Right lung (tissue), 10 donors: ENCODE measurements at places on chromosomes 1 and 21. TPM values are rescaled to one million over a fixed set of nuclear protein-coding genes. Genes with fewer than 3 reads are reported as not detected.

PEAR1 gene
- polyA plus RNA-seq, result 25.0 TPM

DNA sequence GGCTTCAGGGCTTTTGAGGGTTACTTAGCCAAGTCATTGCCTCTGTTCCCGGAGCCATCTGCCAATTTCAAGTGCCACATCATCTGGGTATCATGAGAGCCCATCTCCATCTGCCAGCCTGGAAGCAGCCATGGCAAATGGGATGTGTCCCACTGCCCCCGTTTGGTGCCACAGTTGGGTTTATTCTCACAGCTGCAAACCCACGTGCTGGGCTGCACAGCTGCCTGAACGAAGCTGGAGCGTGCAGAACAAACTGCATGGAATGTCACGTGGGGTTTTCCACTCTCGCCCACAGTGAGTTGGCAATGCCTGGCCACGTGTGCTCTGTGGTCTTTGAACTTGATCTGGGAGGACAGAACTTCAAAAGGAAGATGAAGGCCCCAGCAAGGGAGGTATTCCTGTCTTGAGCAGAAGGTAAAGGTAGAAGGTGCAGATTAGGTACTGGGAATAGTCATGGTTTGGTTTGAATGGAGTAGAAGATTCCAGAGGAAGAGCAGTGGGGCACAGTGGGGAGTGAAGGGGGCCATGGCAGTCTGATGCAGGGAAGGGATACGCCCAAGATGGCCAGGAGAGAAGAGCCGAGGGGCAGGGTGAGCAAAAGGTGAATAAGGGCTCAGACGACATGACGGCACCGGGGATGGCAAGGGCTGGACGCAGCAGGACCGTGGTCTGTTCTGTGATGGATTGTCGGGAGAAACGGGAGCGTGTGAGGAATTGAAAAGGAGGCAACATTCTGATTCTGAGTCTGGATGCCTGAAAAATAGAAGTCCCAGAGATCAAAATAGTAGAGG, 222.0 kb downstream of the KAZN start:
- DNase-seq, result no peak

TNFRSF8 gene
- polyA plus RNA-seq, result 0.21 TPM

DNA sequence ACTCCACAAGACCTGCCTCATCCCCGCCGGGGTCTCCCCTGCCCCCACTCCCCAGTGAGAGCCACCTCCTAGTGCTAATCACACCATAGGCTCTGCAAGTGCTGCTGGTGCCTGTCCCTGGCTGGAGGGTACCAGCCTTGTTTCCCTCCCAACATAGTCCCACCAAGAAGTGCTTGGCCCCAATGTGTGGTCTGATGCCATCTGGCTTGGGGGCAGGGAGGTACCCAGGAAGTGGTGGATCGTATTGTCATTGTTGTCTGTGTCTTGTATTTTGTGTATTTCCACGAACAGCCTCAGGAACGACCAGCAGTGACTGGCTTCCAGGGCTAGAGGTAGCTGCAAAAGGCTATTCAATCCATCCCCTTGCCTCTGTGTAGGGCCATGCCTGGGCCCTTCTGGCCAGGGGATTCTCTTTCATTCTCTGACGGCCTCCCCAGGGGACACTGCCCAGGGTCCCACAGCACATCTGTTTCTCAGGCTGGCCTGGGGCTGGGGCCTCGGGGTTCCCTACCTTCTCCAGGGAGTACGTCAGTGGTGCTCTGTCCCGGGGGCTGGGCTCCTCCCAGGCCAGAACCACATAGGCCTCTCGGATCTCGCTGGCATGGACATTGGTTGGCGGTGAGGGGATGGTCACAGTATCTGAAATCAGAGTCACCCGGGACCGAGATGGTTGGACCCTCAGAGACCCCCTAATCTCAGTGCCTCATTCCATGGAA, 22.8 kb downstream of the MYOM3 start:
- no peak for DNase-seq

TMEM82 gene
- polyA plus RNA-seq, result 0.16 TPM

SPATA45 gene
- polyA plus RNA-seq, result 1.2 TPM

DNA sequence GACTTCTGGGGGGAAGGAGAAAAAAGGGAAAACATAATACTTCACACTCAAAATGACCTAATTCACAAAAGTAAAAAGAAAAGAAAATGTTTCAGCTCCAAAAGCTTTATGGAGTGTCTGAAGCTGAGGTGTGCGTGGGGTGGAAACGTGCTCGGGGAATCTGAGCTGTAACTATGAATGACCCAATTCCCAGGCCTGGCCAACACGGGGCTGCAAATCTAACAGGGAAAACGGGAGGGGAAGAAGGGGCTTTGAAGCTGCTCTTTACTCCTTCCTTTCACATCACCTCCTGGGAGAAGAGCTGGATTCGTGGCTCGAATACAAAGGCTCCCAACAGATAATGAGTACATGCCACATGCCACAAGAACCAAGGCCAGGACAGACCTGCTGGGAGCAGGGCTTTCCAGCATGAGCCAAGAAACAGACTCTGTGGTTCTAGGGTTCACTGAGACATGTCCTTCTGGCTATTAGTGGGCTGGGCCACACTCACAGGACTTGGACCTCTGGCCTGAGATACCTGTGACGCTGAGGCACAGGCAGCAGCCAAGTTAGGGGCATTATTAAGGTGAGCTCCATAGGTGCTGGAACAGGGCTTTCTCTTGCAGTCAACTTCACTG, 51.5 kb downstream of the SLC66A1 start:
- no peak for DNase-seq

B3GALT5 gene
- polyA plus RNA-seq, result 1.2 TPM

- DNase-seq, result no peak
Measured at GRCh38 chr1:221793439-221794078, 51.7 kb upstream of the DUSP10 start.

- no peak for DNase-seq
Measured at GRCh38 chr21:33089395-33090119, 19.6 kb downstream of the OLIG1 start.

GRCh38 chr1:31669786-31670592, 25.3 kb upstream of the PEF1 start:
- DNase-seq, result peak; percentile 78

DNA sequence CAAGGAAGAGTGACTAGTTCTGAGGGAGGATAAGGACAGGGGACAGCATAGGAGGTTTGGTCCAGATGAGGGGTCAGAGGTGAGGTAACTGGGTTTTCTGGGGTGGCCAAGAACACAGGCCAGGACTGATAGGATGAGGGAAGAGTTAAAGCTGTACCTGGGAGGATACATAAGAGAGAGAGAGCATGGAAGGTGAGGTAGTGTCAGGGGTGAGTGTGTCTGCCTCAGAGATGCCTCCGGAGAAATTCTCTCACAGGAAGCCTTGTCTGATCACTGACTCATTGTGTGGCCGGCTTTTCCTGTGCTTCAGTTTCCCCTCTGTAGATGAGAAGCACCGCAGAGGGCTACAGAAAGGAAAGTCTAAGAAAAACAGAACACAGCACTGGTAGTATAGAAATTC, 40.2 kb downstream of the FASLG start:
- no peak for DNase-seq

DNA sequence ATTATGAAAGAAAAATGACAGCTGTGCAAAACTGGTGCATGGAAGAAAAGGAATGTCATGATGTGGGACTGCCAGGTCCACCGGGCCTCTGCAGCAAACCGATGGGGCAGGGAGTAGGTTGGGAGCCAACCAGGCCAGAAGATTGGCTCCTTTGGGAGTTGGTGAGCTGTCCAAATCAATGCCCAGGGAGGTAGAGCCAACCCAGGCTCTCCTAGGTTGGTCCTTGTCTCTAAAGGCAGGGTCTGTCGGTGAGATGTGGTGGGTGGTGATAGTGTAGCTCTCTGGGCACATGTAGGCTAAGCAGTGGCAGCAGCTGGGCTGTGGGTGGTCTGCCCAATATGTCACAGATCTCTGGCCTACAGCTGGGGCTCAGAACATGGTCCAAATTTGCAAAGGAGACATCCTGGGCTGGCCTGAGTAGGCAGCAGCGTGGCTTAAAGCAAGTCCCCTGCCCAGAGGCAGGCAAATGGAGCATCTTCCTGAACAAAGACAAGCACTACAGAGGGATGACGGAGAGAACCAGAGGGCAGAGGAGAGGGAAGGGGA, 61.2 kb upstream of the PRDX6 start:
- DNase-seq, result no peak

GRCh38 chr1:112371775-112372174, 24.2 kb upstream of the CTTNBP2NL start:
- DNase-seq, result no peak

TM2D1 gene
- polyA plus RNA-seq, result 75.1 TPM

- no peak for DNase-seq
Measured at GRCh38 chr1:41629571-41629970, 145.1 kb upstream of the EDN2 start.

LCE1E gene
- polyA plus RNA-seq, result not detected

- DNase-seq, result no peak
Measured at GRCh38 chr1:4587721-4588120, 66.7 kb upstream of the AJAP1 start.

TMPRSS15 gene
- polyA plus RNA-seq, result 0.08 TPM

GBP4 gene
- 23.7 TPM for polyA plus RNA-seq

DNA sequence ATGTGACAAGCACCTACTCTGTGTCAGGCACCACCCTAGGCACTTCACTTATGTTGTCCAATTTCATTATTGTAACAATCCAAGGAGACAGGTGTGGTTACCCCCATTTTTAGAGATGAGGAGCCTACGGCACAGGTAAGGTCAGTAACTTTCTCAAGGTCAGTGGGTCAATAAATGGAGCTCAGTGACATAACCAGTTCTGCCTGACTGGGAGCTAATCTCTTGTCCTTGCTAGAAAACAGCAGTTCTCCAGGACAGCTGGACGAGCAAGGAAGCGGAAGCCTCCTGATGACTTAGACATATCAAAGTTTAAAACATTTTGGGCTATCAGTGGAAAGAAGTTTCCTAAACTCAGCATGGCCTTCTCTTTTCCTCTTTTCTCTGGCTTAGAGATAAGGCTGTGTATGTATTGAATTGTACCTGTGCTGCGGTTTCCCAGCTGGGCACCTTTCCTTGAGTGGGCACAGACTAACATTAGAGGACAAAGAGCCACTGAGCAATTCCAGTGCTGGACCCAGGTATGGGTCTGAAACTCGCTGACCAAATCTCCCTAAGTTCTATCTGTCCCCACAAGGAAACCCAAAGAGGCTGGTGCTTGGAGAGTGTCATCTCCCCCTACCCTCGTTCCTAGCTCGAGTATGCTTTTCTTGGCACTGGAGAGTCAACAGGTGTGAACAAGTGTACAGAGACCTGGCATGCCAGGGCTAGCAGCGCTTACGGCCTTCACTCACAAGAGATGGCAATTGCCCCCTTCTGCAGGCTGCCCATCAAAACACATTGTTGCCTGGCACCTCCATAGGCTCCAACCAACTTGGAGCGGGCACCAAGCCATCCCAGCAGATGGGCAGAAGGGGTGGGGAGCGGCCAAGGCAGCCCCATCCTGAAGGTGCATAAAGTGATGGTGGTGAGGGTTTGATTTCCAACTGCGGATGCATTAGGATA, 456.1 kb upstream of the PROX1 start:
- DNase-seq, result no peak

SPRR1A gene
- not detected for polyA plus RNA-seq

YIPF1 gene
- polyA plus RNA-seq, result 25.7 TPM

SLC45A1 gene
- 0.66 TPM for polyA plus RNA-seq

- DNase-seq, result no peak
Measured at GRCh38 chr1:85867189-85867588, 159.0 kb upstream of the ZNHIT6 start.

LCE2B gene
- not detected for polyA plus RNA-seq

HES5 gene
- polyA plus RNA-seq, result 0.93 TPM

DNA sequence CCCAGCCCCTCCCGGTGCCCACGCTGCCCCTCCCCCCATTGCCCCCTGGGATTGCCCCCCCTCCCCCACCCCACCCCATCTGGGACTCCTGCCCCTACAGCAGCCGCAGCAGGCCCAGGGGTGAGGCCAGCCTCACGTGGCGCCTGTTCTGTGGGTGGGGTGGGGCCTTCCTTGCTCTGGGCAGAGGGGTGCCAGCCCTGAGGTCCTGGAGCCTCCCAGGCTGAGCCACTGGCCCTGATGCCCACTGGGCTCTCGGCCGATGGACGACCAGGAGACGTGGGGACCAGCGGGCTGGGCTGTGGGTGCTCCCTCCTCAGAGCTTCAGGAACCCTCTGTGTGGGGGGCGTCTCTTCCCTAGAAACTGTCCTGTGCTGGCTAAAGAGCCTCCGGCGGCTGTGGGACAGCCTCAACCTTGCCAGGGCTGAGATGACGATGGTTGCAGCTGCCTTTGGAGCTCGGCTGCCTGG, 5.8 kb upstream of the C1orf159 start:
- DNase-seq, result no peak

SIM2 gene
- polyA plus RNA-seq, result 1.3 TPM

DNA sequence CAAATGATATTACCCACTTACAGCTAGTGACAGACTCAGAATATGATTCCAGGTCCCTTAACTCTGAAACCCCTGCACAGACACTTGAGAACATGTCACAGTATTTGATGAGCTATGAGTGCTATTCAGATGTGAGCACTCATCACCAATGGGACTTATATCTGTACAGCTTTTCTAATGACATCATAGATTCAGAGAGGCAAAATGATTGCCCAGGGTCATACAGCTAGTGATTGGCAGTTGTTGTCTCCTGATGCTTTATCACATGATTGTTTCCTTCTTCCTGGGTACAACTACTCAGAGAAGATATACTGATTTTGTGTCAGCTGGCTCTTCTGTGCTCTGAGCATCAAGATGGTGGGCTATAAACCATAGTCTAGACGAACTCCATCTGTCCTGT, 428.0 kb upstream of the BEND5 start:
- DNase-seq, result no peak

- DNase-seq, result peak; percentile 70
Measured at GRCh38 chr1:54287176-54287650, 87.2 kb downstream of the MRPL37 start.

PTCH2 gene
- 7.1 TPM for polyA plus RNA-seq

TUFT1 gene
- polyA plus RNA-seq, result 6.8 TPM

DNA sequence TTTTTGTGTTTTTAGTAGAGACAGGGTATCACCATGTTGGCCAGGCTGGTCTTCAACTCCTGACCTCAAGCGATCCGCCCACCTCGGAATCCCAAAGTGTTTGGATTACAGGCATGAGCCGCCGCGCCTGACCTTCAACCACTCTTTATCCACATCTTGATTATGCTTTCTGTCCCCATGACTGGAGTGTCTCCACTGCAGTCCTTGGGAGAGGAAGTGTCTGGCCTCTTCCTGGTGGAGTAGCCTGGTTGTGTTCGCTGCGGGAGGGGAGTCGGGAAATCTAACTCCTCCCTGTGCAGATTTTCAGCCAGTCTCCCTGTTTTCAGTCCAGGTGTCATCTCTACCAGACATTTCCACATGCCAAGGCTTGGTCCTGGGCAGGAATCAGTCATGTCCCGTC, 9.7 kb downstream of the KISS1 start:
- no peak for DNase-seq

DNA sequence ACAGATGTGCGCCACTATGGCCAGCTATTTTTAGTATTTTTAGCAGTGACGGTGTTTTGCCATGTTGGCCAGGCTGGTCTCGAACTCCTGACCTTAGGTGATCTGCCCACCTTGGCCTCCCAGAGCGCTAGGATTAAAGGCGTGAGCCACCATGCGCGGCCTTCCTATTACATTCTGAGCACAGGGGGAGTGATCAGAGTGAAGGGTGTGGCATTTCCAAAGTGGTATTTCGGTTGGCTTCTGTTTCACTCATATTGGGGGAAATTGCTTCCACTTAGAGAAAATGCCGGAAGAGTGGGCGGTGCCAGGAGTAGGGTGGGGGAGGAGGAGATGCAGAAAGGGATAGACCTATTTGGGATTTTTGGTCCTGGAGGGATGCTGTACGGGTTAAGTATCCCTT, 4.3 kb downstream of the PIK3CD start:
- DNase-seq, result no peak

ALPL gene
- polyA plus RNA-seq, result 2.2 TPM
